ENCODE measurements at places on chromosomes 1 and 21.

GRCh38 chr1:3359351-3359750 is 95.1 kb upstream of the ARHGEF16 start:
- no peak for DNase-seq

DNA sequence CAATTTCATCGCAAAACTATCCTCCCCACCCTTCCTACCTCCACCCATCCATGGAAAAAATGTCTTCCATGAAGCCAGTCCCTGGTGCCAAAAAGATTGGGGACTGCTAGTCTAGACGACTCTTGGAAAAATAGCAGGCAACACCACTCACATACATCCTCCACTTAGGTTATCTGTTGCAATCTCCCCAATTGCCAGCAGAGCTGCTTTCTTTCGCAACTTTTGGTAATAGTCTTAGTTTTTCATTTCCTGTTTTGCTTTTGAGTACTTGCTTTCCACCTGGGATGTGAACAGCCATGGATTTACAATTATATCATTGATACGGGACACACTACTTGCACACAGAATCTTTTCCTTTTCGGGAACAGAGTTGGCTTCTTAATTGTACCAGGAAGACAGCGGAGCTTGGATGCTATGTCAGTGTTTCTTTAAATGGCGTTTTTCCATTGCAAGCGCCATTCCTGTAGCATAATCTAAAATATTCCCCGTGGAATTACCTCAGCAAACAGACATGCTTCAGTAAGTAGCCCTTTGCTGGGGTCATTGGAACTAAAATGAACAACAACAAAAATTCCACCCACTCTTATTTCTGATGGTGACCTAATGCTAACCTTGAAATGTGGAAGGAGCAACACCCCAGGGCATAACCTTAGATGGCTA is 183.3 kb upstream of the ADGRL2 start:
- peak; percentile 10 for DNase-seq

DNA sequence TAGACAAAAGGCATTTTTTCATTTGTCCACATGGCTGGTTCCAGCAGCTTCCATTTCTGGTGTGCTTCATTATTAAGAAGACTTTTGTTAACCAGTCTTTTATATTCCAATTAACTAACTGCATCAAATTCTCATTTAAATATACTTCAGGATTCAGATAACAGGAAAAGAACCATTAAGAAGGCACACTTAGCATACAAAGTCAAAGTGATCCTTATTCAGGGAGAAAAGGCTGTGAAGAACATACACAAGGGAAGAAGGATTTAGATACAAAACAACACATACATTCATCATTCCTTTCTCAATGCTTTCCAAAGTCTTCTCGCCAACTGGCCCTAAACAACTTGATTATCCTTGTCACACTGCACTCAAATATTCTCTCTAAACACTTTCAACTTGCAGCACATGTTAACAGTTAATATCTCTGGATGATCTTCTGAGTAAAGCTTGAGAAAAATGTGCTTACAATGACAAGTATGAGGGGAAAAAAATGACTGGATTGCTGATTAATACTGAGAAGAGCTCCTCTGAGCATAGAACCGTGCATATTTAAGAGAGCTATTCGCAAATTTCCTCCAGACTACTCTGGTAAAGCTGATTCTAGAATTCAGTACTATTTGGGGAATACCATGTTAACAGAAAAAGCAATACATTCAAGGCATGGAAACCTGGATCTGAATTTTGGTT is 225.2 kb upstream of the TNR start:
- no peak for DNase-seq

GRCh38 chr1:183467687-183468086 is 4.6 kb upstream of the SMG7 start:
- no peak for DNase-seq

DNA sequence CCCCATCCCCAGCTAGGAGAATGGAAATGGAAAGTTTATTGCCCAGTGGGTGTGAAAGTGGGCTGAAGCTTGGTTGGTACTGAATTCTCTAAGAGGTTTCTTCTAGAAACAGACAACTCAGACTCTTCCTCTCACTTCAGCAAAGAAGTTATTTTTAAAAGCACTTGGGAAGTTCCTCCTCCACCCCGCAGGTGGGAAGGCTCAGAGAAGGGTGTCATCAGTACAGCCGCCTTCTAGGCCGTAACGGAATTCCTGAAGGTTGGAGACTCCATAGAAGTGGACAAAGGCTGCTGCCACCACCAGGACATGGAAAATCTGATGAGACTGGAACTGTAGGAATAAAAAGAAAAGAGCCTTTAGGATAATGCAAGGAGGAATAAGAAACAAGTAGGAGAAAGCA is 14.3 kb upstream of the KLHL12 start:
- DNase-seq: no peak
